ENCODE measurements at places on chromosomes 6 and 20. TPM values are rescaled to one million over a fixed set of nuclear protein-coding genes. Genes with fewer than 3 reads are reported as not detected.

DNA sequence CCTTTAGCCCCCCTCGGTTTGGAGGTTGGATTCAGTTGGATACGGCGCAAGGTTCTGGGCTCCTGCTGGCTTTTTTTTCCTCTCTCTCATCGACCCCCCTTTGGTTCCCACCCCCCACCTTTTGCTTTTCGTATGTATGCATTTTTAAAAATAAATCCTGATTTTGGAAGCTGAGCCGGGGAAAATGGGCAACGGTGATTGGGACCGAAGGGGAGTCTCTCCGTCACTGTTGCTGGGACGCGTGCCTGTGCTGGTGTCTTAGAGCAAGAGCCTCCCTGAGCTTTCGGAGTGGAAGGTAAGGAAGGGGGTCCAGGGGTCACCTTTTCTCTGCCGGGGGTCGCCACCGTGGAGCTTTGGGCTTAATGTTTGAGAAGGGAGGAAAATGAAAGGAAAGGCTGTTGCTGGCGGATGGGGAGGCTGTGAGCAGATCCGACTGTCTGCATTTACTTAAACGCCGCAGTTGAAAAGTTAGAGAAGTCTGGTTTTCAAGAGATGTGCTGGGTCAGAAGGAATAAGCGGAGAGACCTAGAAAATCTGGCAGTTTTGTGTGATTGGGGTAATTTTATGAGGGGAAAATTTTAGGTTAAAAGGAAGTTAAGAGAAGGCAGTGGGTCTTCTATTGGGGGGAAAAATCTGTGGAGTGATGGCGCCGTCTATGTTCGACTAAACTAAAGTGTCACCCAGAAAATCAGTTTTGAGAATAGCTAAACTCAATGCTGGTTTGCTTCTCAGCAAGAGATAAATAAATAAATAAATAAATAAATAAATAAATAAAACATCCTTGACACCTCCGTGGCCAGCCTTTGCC lies 828 bp downstream of the ADGRB3 start:
- peaks cover 7% of the 10 kb centered on the region for H3K27me3 ChIP-seq
- H3K27ac ChIP-seq: no peak overlapping the region
- peaks cover 4% of the 10 kb centered on the region for H3K4me1 ChIP-seq
- H3K36me3 ChIP-seq: no peaks in the 10 kb centered on the region
- H3K4me3 ChIP-seq: peak overlapping the region; percentile 51

GRCh38 chr6:51199733-51200260 lies 381.1 kb downstream of the TFAP2B start:
- no peaks in the 10 kb centered on the region for H3K4me1 ChIP-seq
- no peaks in the 10 kb centered on the region for H3K36me3 ChIP-seq
- H3K4me3 ChIP-seq: no peak overlapping the region

- H3K4me1 ChIP-seq: no peaks in the 10 kb centered on the region
- no peaks in the 10 kb centered on the region for H3K27me3 ChIP-seq
- no peaks in the 10 kb centered on the region for H3K36me3 ChIP-seq
- no peak overlapping the region for H3K4me3 ChIP-seq
- H3K27ac ChIP-seq: no peak overlapping the region
These were observed 14.8 kb downstream of the C20orf96 start for GRCh38 chr20:275791-276190.

GRCh38 chr6:110415086-110415916 lies at the start of gene DDO:
DDO (minus strand) TSS chr6:110415575; CDS start chr6:110413462, 2,113 bp downstream.
- H3K4me3 ChIP-seq: no peak within 1 kb of the TSS
- H3K4me1 ChIP-seq: no peaks in the 10 kb centered on the region
- H3K27me3 ChIP-seq: no peaks in the 10 kb centered on the region

- no peaks in the 10 kb centered on the region for H3K4me1 ChIP-seq
- H3K27ac ChIP-seq: no peak overlapping the region
- no peaks in the 10 kb centered on the region for H3K27me3 ChIP-seq
- DNase-seq: peak; percentile 12
- no peak overlapping the region for H3K4me3 ChIP-seq
These were observed 71.0 kb upstream of the SAMD3 start for GRCh38 chr6:130293800-130294199.

GRCh38 chr6:129671442-129672340 lies 38.3 kb downstream of the ARHGAP18 start:
- no peaks in the 10 kb centered on the region for H3K27me3 ChIP-seq
- H3K27ac ChIP-seq: no peak overlapping the region
- peaks cover 37% of the 10 kb centered on the region for H3K4me1 ChIP-seq

DNA sequence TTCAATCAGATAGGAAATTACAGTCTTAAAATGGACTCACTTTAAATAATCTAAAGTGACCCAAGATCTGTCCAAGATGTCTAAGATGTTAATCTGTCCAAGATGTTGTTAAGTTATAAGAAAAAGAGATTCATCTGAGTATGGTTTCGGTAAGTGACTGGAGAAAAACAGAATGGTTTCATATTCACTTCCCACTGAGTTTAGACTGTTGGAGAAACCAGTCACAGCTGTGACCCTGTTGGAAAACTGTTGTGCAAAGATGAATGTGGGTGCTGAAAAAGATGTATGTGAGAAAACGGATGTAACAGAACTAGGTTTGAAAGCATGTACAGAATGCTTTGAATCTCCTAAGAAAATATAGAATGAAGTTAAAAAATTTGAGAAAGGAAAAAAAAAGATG lies 325.9 kb downstream of the COL12A1 start:
- H3K4me1 ChIP-seq: no peaks in the 10 kb centered on the region
- no peak for DNase-seq
- H3K4me3 ChIP-seq: no peak overlapping the region
- H3K36me3 ChIP-seq: no peaks in the 10 kb centered on the region

DNA sequence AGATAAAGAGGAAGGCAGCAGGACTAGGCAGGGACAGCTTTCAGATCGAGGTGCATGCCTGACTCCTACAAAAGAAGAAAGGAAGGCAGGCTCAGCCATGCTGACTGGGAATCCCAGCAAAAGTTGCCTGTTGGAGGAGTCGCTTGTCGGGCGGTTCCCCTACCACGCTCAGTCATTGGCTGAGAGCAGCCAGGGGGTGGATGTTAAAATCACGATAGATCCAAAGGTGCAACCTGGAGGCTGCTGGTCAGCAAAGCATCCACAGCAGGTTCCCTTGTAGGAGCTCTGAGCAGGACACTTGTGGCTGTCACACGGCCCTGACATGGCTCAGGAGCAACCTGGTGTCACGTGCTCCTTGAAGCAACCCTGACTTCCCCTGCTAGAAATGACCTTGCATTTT lies 74.6 kb downstream of the ISM1 start:
- no peak overlapping the region for H3K4me3 ChIP-seq
- no peaks in the 10 kb centered on the region for H3K27me3 ChIP-seq
- H3K4me1 ChIP-seq: no peaks in the 10 kb centered on the region
- H3K36me3 ChIP-seq: no peaks in the 10 kb centered on the region

- no peaks in the 10 kb centered on the region for H3K4me1 ChIP-seq
- DNase-seq: no peak
- no peaks in the 10 kb centered on the region for H3K27me3 ChIP-seq
- H3K4me3 ChIP-seq: no peak overlapping the region
These were observed 63.0 kb upstream of the VSTM2L start for GRCh38 chr20:37839955-37840354.

DNA sequence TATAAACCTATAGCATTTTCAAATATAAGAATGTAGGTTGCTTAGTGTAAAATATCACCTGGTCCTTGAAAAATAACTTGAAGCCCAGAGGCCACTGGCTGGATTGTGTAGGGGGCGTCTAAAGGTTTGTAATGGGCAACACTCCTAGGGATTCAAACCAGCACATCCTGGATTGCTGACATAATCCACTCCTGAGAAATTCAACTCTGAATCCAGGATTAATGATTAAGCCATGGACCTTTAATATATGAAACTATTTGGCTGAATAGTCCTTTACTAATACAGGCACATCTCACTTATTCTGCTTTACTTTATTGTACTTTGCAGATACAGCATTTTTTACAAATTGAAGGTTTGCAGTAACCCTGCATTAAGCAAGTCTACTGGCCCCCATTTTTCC lies 160.8 kb downstream of the UBE3D start:
- H3K27me3 ChIP-seq: no peaks in the 10 kb centered on the region
- H3K4me3 ChIP-seq: no peak overlapping the region
- DNase-seq: no peak
- H3K36me3 ChIP-seq: no peaks in the 10 kb centered on the region

GRCh38 chr20:33670715-33671499 lies 3.3 kb downstream of the NECAB3 start:
- H3K27ac ChIP-seq: no peak overlapping the region
- H3K36me3 ChIP-seq: no peaks in the 10 kb centered on the region
- H3K4me1 ChIP-seq: peaks cover 13% of the 10 kb centered on the region
- no peak for DNase-seq

DNA sequence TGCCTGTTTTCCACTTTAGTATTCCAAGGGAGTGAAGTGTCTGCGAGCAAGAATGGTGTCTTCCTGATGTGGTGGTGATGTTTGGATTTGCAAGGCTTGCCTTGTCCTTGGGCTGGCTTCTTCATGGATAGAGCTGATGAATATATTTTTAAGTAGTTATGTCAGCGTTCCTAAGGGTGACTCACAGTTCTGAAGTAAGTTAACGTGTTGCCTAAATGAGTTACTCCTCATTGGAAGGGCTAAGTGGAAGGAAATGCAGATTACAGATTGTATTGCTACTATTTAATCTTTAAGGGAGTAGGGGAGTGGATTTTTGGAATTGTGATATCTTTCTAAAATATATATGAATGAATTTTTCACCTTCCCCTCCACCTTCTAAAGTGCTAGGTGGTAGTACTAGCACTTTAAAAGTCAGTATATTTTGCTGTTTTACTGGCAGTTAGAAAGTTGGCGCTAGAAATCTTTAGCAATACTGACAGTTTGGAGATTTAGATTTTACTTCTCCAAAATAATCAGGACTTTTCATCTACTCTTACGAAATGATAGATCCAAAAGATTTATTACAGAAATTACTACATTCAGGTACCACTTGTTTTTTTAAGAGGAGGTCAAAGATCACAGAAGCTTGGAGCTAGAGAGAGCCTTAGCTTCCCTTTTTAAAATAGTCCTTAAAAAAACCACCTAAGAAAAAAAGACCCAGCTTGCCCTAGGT lies 197.4 kb downstream of the JARID2 start:
- H3K27ac ChIP-seq: no peak overlapping the region
- peaks cover 11% of the 10 kb centered on the region for H3K4me1 ChIP-seq
- H3K27me3 ChIP-seq: no peaks in the 10 kb centered on the region
- DNase-seq: no peak
- no peaks in the 10 kb centered on the region for H3K36me3 ChIP-seq

DNA sequence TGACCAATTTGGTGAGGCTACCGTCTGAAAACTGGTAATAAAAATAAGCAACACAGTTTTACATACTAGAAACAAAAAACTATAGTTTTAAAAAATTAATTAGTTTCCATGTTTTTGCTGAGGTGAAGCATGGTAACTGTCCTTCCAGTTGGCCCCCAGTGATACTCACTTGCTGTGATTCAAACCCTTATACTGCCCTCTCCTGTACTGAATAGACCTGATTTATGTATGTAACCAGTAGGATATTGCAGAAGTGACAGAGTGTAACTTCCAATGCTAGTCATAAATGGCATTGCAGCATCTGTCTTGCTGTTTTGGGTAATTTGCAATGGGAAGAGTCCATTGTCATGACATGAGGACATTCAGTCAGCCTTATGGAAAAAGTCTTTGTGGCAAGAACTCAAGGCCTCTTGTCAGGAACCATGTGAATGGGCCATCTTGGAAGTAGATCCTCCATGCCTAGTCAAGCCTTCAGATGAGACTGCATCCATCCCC lies 8.9 kb upstream of the CHD6 start:
- H3K27ac ChIP-seq: no peak overlapping the region
- no peaks in the 10 kb centered on the region for H3K36me3 ChIP-seq
- H3K4me3 ChIP-seq: no peak overlapping the region
- no peaks in the 10 kb centered on the region for H3K27me3 ChIP-seq
- no peak for DNase-seq

DNA sequence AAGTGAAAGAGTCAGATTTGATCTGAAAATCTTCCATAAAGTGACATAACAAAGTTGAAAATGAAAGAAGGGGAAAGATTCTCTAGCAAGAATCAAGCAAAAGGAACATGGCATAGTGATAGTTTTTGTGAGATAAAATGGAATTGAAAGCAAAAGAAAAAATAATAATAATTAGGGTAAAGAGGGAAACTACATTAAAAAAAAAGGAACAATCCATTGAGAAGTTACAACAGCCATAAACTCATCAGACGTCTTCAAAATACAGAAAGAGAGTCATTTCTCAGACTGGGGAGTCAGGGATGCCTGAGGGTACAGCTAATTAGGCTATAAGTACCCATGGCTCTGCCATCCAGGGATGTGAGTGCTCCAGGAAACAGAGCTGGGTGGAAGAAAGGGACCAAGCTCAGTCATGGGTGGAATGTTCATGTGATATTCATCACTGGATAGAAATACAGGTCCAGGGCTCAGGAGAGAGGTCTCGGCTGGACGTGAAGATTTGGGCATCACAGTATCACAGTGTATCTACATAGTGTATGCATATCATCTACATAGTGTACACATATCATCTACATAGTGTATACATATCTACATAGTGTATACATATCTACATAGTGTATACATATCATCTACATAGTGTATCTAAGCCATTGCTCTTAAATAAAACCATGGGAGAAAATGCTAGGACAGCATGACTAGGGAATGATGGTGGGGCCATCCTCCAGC lies 29.4 kb downstream of the DUSP22 start:
- no peak overlapping the region for H3K4me3 ChIP-seq
- H3K36me3 ChIP-seq: no peaks in the 10 kb centered on the region
- no peak overlapping the region for H3K27ac ChIP-seq
- no peak for DNase-seq
- H3K4me1 ChIP-seq: peaks cover 3% of the 10 kb centered on the region

- no peaks in the 10 kb centered on the region for H3K36me3 ChIP-seq
- H3K4me1 ChIP-seq: no peaks in the 10 kb centered on the region
- H3K4me3 ChIP-seq: no peak overlapping the region
- DNase-seq: no peak
- no peak overlapping the region for H3K27ac ChIP-seq
- H3K27me3 ChIP-seq: no peaks in the 10 kb centered on the region
These were observed 170.7 kb downstream of the THBS2 start for GRCh38 chr6:169082817-169083507.

DNA sequence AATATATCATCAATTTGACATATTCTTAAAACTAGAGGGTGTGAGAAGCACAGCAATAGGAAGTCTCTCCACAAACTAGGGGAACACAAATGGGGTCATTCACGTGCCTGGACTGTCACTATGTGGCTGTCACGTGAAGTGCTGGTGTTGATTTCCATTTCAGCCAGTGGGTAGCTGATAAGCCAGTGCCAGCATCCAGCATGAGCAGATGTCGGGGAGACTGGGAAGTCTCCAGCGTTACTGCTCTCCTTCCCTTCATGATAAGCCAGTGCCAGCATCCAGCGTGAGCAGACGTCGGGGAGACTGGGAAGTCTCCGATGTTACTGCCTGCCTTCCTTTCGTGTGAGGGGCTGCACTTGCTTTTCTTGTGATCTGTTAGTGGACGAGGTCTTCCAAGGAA lies 5.6 kb upstream of the SLC17A9 start:
- H3K27me3 ChIP-seq: no peaks in the 10 kb centered on the region
- H3K4me1 ChIP-seq: no peaks in the 10 kb centered on the region
- H3K4me3 ChIP-seq: no peak overlapping the region
- no peak overlapping the region for H3K27ac ChIP-seq

GRCh38 chr20:10218536-10219451 lies at the start of gene SNAP25:
SNAP25 (plus strand) TSS chr20:10218830; CDS start chr20:10275492, 56,662 bp downstream.
- no peaks in the 10 kb centered on the region for H3K36me3 ChIP-seq
- no peaks in the 10 kb centered on the region for H3K27me3 ChIP-seq
- peak within 1 kb of the TSS; percentile 46 for H3K27ac ChIP-seq
- peaks cover 6% of the 10 kb centered on the region for H3K4me1 ChIP-seq

BHLHE23 gene
- total RNA-seq: not detected

SLC16A10 gene
- total RNA-seq: 31.8 TPM

SLC17A1 gene
- total RNA-seq: not detected

PACSIN1 gene
- total RNA-seq: 0.25 TPM

PIM1 gene
- total RNA-seq: 7.5 TPM

SEMG1 gene
- total RNA-seq: not detected

NRSN2 gene
- total RNA-seq: 23.0 TPM

CYP24A1 gene
- not detected for total RNA-seq
